Stimulated activated CD8-positive, alpha-beta memory T cell treated with anti-CD3 and anti-CD28 coated beads, Interleukin-7, amount 100 ng/mL, for 48 hours (primary cell): ENCODE measurements at places on chromosomes 3 and 15.
A peak's percentile ranks its signal among the peaks of the same experiment; 100 is the strongest.

- no peak for DNase-seq
Observed at GRCh38 chr3:149955449-149955848, 15.2 kb downstream of the PFN2 start.

DNA sequence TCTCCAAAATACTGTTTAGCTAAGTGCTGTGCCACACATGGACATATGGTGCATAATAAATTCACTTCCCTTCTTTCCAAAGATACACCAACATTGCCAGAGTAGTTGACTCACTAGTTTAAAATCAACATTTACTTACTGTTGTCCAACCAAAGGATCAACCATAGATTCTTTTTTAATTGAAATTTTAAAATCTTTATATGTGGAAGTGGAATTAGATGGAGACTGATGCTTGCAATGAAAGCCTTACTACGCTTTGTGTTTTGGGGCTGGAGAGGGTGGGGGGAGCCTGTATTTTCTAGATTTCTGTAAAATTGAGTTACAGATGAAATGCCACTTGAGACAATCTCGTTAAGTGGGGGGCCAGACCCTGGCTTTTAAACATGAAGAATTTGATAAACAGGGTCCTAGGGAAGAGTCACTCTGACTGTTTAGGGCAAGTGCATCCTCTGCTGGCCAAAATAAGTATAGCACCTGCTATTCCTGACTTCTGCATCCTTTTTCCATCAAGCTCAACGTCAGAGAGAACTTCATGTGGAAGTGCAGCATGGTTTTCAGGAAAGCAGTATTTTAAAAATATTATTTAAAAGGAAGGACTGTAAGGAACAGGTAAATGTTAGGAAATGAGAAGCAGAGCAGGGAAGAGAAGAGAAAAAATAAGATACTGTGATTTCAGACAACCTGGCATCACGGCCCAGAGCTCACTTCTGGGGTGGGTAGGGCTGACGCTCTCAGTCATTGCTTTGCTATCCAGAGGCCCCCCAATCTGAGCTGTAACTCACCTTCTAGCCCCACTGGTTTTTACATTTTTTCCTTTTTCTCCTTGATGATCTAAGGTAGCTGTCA is 76.7 kb downstream of the BOC start:
- DNase-seq = no peak

DNA sequence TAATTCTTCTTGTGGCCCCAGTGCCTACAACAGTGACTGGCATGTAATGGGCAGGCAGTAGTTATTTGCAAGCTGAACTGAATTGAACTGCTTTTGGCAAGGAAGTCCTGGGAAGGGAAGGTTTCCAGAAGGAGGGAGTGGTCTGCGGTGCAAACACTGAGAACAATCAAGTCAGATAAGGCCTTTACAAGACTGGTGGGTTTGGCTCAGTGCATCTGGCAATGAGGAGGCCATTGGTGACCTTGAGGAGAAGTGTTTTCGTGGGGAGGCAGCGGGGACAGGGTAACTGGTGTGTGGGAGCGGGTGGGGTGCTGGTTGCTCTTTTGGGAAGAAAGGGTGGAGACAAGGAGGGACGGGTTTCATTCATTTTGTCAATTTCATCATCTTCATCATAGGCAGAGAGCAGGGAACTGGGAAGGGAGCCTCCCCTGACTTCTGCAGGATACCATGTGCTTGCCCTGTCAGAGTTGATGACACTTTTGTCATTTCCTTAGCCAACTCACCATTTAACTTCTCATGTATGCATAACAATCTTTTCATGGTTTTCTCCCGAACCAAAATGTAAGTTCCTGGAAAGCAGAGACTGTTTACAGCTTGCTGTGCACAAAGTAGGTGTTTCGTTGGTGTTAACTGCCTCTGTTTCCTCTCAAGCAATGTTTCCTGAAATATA is 8.4 kb upstream of the EHD4 start:
- DNase-seq = no peak

GRCh38 chr15:95850837-95851236 is 479.7 kb upstream of the NR2F2 start:
- DNase-seq = no peak

DNA sequence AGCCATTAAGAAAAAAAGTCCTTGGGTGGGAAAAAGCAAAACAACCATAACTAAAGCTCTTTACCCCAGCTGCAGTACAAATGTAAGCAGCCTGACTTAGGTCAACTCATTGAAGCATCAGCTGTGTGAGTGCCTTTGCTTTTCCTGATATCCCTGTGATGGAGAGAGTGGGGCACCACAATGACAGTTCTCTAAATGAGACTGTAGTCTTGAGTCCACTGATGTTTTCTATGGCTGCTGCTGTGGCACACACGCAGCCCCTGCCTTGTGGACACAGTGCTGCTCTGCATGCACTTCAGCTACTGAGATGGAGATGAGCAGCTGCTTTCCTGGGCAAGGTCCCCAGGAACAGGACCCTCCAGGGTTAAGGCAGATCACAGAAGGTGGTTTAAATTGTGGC is 173.2 kb downstream of the KCNAB1 start:
- no peak for DNase-seq

DNA sequence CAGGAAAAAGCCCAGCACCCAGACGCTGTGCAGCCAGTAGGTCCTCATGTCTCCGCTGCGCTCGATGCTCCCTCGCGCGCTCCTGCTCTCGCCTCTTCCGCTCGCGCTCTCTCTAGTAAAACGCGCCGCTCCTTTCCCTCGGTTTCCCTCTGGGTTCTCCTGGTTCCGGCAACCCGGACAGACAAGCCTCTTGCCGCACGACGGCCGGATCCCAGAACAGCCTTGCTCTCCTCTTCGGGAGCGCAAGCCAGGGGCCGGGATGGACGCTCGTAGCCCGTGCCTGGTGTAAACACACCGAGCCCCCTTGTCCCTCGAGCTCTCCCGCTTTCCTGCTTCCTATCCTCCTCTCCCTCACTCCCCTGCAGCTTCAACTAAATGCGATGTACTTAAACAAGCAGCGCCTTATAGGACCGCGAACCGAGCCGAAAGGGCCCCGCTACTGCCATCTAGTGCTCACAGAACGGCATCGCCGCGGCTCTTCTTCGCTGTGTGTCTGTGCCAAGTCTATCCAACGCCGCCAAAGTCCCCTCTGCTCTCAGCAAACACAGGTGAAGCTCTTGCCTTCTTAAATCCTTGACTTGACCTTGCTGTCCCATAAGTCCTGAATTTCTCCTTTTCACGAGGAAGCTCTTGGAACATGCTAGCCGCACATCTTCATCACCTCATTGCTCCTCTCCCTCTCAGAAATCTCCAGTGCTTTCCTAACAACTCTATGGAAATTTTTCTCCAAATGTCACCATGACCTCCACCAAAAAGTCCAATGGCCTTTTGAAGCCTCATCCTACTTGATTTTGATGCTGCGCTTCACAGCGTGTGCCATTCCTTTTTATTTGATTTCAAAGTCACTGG is 1037.2 kb downstream of the IGSF11 start:
- DNase-seq = peak; percentile 20

- DNase-seq = no peak
Observed at GRCh38 chr3:129615751-129616281, 9.3 kb upstream of the PLXND1 start.

DNA sequence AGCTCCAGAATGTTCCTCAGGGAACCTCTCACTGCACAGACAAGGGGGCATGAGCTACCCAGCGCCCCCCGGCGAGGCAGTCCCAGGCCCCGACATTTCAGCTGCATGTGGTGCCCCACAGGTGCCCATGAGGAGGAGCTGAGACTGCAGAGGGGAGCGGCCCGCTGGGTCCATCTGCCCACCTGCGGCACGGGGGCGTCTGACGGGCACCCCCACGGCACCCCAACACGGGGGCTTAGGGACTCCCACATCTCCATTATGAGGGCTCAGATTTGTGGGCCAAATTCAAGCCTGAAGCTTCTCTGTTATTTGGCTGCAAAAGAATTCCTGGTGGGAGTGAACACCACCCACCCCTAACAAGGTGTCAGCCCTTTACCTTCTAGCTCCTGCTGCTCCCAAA is 258.4 kb downstream of the UACA start:
- no peak for DNase-seq

- no peak for DNase-seq
Observed at GRCh38 chr15:58179206-58179605, 41.0 kb downstream of the AQP9 start.

DNA sequence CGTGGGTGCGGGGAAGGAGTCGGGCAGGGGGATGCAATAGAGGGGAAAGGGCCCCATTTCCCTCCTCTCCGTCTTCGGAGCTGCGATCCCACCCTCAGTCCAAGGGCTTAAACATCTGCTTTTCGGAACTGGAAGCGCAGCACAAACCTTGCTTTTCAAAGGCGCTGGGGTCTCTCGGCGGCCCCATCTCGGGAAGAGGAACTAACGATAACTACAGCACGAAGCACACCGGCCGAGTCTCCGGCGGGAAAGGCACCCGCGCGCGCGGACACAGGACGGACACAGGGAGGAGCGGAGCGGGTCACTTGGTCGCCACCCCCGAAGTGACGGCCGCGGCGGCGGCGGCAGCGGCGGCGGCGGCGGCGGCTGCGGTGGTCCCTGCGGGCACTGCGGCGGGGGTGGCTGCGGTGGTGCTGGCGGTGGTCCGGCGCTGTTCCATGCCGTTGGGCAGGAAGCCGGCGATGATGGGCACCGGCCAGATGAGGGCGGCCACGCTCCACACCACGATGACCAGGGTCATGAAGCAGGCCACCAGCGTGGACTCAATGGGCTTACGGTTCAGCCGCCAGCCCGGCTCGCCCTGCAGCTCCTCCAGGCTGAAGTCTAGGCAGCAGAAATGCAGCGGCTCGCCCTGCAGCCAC is 1.1 kb downstream of the TMEM158 start:
- no peak for DNase-seq

- no peak for DNase-seq
Observed at GRCh38 chr3:109175411-109175810, 38.9 kb downstream of the C3orf85 start.

DNA sequence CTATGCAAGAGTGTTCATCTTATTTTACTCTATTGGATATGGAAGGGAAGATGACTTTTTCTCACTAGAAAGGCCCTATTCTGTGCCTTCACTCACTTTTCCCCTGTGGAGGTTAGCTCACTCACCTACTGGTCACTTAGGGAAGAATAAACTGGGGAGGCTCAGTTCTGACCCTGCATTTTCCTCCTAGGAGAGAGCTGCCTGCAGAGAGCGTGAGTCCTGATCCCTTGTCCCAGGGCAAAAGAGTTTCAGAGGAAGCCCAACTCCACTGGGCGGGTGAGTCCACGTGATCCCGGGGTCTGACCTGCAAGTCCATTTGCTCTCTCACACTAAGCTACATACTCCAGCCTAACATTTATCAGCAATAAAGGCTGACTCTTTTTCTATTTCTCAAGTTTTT is 8.4 kb downstream of the MORC1 start:
- DNase-seq = no peak

DNA sequence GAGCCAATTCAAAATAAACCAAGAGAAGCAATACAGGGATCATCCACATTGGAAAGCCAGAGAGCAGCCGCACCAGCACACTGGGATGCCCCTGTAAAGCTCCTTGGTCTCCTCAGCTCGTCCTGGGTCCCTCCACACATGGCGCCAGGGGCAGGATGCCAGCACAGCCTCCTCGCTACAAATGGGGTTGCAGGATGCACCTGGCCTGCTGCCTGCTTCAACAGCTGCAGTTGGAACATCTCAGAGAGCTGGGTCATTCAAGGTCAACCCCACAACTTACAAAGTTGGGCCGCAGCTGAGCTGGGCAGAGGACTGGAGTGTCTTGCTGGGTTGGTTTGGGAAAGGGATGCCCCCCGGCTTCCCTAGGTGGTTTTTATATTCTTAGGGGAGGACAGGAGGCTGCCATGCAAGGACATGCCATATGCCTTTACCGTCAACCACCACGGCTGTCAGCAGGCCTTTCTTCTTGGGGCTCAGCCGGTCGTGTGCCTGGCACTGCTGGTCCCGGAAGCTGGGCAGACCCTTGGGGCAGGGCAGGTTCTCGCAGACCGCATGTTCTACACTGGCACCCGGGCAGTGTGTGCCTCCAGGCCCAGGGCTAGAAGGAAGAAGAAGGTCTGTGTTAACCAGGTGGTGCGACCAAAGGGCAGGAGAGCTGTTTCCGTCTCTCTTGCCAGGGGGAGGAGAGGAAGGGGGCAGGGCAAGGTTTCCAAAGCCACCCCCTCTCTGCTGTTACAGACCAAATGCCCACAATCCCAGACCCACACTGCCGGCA is 225.2 kb downstream of the ADAMTS17 start:
- no peak for DNase-seq

DNA sequence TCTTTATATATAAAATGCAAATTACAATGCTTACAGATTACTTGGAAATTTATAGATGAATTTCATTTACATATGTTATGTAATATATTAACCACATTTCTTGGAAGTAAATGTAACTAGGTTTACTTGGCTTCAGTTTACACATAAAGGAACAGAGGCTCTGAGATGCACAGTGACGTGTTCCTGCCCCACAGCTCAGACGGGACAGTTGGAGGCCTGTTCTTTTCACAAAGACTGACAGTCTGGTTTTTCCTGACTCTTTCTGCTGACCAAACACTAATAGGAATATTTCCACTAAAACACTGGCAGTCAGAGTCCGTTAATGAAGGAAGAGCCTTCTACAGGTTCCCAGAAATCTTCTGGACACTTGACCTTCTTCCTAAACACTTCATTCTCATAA is 336.1 kb downstream of the MFSD1 start:
- no peak for DNase-seq

DNA sequence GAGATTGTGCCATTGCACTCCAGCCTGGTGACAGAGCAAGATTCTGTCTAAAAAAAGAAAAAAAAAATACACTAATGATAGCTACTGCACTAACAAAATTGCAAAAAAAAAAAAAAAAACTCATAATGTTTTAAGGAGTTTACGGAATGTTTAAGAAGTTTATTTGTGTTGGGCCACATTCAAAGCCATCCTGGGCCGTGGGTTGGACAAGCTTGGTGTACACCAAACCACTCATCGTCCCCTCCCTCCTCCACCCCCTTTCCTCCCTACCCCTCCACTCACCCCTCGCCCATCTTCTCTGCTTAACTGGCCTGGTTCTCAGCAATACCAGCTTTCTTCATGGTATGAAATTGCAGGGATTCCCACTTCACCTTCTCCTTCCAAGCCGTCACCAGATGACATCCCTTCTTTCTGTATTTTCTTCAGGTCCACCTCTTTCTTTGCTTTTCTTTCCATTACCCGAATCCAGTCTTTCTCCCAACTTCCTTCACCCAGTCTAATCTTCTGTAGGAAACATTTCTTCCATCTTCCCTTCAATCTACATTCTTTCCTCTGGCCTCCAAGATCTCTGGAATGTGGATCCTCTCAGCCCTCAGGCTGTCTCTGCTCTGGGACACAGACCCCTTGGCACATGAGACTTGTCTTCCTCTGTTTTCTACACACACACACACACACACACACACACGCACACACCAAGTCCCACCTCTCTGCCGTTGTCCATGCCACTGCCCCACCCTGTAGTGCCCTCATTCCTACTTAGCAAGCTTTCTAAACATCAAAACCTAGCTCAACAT is 3.5 kb upstream of the MESP1 start:
- no peak for DNase-seq

GRCh38 chr3:170178651-170179050 is 2.9 kb downstream of the PHC3 start:
- peak; percentile 32 for DNase-seq
